HT1080 (cell line): ENCODE measurements at places on chromosomes 5 and 9. TPM values are rescaled to one million over a fixed set of nuclear protein-coding genes. Genes with fewer than 3 reads are reported as not detected.

- DNase-seq, result no peak
Observed at GRCh38 chr9:126443144-126443543, 116.5 kb downstream of the MVB12B start.

KLHL9 gene
- 21.6 and 25.0 TPM in 2 replicates for total RNA-seq

DNA sequence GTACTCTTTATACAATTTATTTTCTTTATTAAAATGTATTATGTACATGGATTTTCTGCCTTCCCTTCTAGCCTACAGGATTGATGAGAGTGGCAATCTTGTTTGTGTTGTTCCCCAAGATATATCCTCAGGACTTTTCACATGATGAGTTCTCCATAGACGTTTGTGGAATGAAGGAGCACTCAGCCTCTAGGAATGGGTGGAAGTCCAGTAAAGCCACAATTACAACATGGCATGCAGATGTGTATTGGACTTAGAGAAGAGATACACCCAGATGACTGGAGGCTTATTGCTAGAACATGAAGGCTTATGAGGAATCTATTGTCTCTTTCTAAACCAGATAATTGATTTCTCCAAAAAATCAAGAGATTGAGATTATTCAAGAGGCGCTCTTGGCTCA, 8.2 kb upstream of the DOCK2 start:
- DNase-seq, result no peak

CDKN2B-AS1 gene
- total RNA-seq, result 2.7 and 3.8 TPM in 2 replicates

DNA sequence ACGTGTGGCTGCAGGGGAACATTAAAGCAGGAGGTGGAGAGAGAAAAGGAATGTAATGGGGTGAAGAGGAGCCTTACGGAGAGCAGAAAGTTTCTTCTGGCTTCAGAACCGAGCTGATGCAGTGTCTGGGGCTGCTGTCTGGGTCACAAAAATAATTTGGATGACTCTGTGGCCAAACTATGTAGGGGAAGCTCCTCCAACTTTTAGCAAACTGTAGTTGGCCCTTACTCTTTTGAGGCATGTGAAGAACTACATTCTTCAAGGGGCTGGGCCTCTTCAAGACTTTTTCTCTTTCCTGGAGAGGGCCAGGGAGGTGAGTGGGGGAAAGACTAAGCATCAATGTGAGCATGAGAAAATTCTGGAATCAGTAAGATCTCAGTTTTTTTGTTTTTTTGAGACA, 31.9 kb upstream of the SPARC start:
- DNase-seq, result no peak

FBXO38 gene
- total RNA-seq, result 32.2 and 35.3 TPM in 2 replicates
